Activated CD8-positive, alpha-beta T cell treated with anti-CD3 and anti-CD28 coated beads, Interleukin-2, amount 10 ng/mL, durations not matched to agents 7 days and 5 days (primary cell): ENCODE measurements at places on chromosomes 3 and 15. TPM values are rescaled to one million over a fixed set of nuclear protein-coding genes. Genes with fewer than 3 reads are reported as not detected.

DNA sequence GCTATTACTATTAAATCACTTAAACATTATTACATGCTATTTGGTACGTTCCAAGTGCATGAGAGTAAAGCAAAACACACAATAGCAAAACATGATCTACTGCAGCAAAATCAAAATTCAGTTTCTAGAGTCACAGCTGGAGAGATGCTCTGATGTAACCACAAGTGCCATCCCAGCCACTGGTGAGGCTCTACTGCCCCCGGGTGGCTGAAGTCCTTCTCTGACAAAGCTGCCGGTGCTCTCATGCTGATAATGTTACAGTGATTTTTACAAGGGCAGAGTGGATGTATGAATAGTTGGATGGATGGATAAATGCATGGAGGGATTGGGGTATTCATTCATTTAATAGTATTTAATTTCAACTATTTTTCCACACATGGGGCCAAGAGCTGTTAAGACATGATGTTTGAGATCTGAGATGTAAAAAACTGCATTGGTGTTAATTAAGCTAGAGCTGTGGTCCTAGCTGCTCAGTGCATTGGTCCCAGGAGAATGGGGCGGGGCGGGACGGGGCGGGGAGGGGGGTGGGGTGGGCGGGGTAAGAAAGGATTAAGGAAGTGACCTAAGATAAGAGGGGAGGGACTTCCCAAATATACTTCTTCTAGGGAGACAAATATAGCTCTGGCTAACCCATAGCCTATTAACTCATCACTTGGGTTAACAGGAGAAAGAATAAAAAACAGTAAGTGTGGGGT is 5.3 kb upstream of the SPESP1 start:
- DNase-seq, result peak; percentile 70

- no peak for DNase-seq
Observed at GRCh38 chr15:93719921-93720351, 511.4 kb upstream of the MCTP2 start.

DNA sequence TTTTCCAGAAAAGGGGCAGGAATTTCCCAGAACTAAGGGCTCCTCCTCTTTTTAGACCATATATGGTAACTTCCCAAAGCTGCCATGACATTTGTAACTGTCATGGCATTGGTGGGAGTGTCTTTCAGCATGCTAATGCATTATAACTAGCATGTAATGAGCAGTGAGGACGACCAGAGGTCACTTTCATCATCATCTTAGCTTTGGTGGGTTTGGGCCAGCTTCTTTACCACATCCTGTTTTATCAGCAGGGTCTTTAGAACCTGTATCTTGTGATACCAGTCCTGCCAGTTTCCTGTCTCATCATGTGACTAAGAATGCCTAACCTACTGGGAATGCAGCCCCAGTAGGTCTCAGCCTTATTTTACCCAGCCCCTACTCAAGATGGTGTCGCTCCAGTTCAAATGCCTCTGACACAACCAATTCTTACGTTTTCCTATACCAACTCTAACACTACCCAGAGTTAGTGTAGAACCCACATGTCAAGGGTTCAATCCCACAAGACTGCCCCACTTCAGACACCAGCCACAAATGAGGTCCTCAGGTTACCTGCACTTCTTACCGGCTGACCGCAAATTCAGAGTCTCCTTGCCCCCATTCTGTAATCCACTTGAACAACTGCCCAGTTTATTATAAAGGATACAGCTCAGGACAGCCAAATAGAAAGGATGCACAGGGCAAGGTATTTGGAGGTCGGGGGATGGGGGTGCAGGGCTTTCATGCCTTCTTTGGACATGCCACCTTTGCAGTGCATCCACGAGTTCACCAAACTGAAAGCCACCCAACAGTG is 17.7 kb downstream of the FOXB1 start:
- no peak for DNase-seq

Gene CELSR3
- 19.5 TPM for total RNA-seq
